Progenitor cell of endocrine pancreas (in vitro differentiated cells): ENCODE measurements at places on chromosomes 3 and 15. TPM values are rescaled to one million over a fixed set of nuclear protein-coding genes. Genes with fewer than 3 reads are reported as not detected.

DNA sequence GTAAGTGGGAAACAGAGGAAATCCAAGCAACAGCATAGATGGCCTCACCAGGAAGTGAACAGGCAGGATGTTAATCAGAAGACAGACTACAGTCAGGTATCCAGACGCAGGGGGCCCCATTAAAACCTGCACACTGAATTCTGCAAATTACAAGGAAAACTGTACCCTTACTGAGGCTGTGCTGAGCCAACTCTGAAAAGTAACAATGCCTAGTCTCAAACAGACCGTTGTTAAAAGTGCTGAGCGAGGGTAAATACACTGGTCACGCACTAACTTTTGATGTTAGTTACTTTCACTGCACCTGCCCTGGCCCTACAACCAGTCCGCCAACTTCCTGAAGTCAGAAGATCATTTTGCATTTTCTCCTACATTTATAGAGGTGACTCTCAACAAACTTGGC lies 1.0 kb downstream of the TAMM41 start:
- peaks cover 17% of the 10 kb centered on the region for H3K4me1 ChIP-seq
- H3K36me3 ChIP-seq = peaks cover 10% of the 10 kb centered on the region
- no peak for DNase-seq
- peaks cover 21% of the 10 kb centered on the region for H3K27me3 ChIP-seq
- peak overlapping the region; percentile 98 for H3K4me3 ChIP-seq
- H3K27ac ChIP-seq = peak overlapping the region; percentile 51

- no peak for DNase-seq
- H3K27ac ChIP-seq = no peak overlapping the region
- no peaks in the 10 kb centered on the region for H3K36me3 ChIP-seq
- no peak overlapping the region for H3K4me3 ChIP-seq
- H3K27me3 ChIP-seq = no peaks in the 10 kb centered on the region
Observed at GRCh38 chr3:5160321-5160720, 27.2 kb upstream of the EDEM1 start.

- peak overlapping the region; percentile 22 for H3K27ac ChIP-seq
- no peak for DNase-seq
- H3K4me3 ChIP-seq = no peak overlapping the region
- H3K4me1 ChIP-seq = peaks cover 13% of the 10 kb centered on the region
- H3K27me3 ChIP-seq = no peaks in the 10 kb centered on the region
Observed at GRCh38 chr3:5136211-5136918, 14.3 kb downstream of the ARL8B start.

- no peaks in the 10 kb centered on the region for H3K36me3 ChIP-seq
- H3K27ac ChIP-seq = no peak overlapping the region
- H3K4me1 ChIP-seq = no peaks in the 10 kb centered on the region
- peaks cover 3% of the 10 kb centered on the region for H3K27me3 ChIP-seq
- H3K4me3 ChIP-seq = no peak overlapping the region
Observed at GRCh38 chr3:109071350-109072142, 46.4 kb downstream of the MORC1 start.

- DNase-seq = no peak
- H3K27me3 ChIP-seq = no peaks in the 10 kb centered on the region
- no peaks in the 10 kb centered on the region for H3K36me3 ChIP-seq
- H3K4me3 ChIP-seq = no peak overlapping the region
- peaks cover 53% of the 10 kb centered on the region for H3K4me1 ChIP-seq
- no peak overlapping the region for H3K27ac ChIP-seq
Observed at GRCh38 chr3:194102436-194102835, 33.5 kb upstream of the HES1 start.

The ALDH1A2 gene
- 1.4 and 2.4 TPM in 2 replicates for total RNA-seq

- peaks cover 9% of the 10 kb centered on the region for H3K4me1 ChIP-seq
- H3K27ac ChIP-seq = no peak overlapping the region
- peaks cover 1% of the 10 kb centered on the region for H3K36me3 ChIP-seq
- no peaks in the 10 kb centered on the region for H3K27me3 ChIP-seq
Observed at GRCh38 chr3:28210968-28211713, 30.3 kb upstream of the CMC1 start.

The RTP3 gene
- total RNA-seq = not detected in 2 replicates

- H3K27ac ChIP-seq = peak overlapping the region; percentile 98
- peaks cover 7% of the 10 kb centered on the region for H3K36me3 ChIP-seq
- H3K4me3 ChIP-seq = peak overlapping the region; percentile 45
Observed at GRCh38 chr15:58329781-58330671, 101.8 kb upstream of the LIPC start.

GRCh38 chr3:29557186-29557585 lies 276.3 kb downstream of the RBMS3 start:
- no peak for DNase-seq
- H3K4me1 ChIP-seq = peaks cover 3% of the 10 kb centered on the region
- H3K27me3 ChIP-seq = no peaks in the 10 kb centered on the region
- no peaks in the 10 kb centered on the region for H3K36me3 ChIP-seq

The FILIP1L gene
- total RNA-seq = 19.4 and 29.6 TPM in 2 replicates

The ATP8B4 gene
- 0.95 and 0.98 TPM in 2 replicates for total RNA-seq

DNA sequence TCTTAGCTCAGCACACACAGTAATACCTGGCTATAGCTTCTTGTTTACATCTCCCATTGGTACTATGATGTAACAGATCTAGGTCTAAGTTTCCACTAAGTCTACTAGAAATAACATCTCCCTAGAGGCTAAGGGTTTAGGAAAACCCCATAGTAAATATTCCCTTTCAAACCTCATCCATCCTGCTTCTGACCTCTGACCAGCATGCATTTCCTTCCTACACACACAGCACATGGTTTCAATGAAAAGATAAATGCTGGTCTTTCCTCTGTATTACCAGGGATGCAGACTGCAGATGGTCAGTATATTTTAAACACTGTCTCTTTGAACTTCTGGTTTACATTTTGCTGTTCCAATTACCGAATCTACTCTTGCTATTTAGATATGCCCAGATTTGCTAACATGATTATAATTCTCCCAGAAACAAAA lies 96.6 kb downstream of the EFL1 start:
- H3K4me3 ChIP-seq = no peak overlapping the region
- H3K4me1 ChIP-seq = no peaks in the 10 kb centered on the region
- H3K27me3 ChIP-seq = no peaks in the 10 kb centered on the region
- peaks cover 19% of the 10 kb centered on the region for H3K36me3 ChIP-seq
- no peak overlapping the region for H3K27ac ChIP-seq

GRCh38 chr15:65917407-65917756 lies 48.1 kb downstream of the RAB11A start:
- peaks cover 4% of the 10 kb centered on the region for H3K4me1 ChIP-seq
- no peak for DNase-seq
- H3K36me3 ChIP-seq = no peaks in the 10 kb centered on the region
- H3K4me3 ChIP-seq = no peak overlapping the region
- H3K27me3 ChIP-seq = no peaks in the 10 kb centered on the region

GRCh38 chr15:69456208-69457166 lies 3.9 kb downstream of the RPLP1 start:
- DNase-seq = no peak
- H3K27ac ChIP-seq = no peak overlapping the region
- peaks cover 24% of the 10 kb centered on the region for H3K4me1 ChIP-seq
- H3K4me3 ChIP-seq = no peak overlapping the region
- H3K27me3 ChIP-seq = no peaks in the 10 kb centered on the region
- H3K36me3 ChIP-seq = peaks cover 23% of the 10 kb centered on the region

The ADGRG7 gene
- total RNA-seq = 1.3 and 1.4 TPM in 2 replicates

DNA sequence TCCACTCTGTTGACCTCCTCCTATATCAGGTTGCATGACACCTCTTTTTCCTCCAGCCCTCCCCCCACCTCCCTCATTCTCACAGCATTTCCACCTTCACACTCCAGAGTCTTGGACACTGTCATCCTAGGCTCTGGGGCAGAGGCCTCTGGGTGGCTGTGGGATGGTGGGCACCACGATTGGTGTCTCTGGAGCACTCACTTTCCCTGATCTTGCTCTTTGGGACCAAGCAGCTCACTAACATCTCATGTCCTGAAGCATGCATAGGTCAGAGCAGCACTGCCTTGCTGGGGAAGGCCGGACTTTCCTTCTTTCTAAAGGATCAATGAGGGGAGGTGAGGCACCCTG lies 14.9 kb downstream of the ZBTB47 start:
- no peak for DNase-seq
- no peaks in the 10 kb centered on the region for H3K36me3 ChIP-seq
- H3K27ac ChIP-seq = peak overlapping the region; percentile 14
- H3K4me3 ChIP-seq = no peak overlapping the region

- no peaks in the 10 kb centered on the region for H3K27me3 ChIP-seq
- DNase-seq = no peak
- H3K36me3 ChIP-seq = no peaks in the 10 kb centered on the region
- H3K27ac ChIP-seq = no peak overlapping the region
- H3K4me1 ChIP-seq = peaks cover 58% of the 10 kb centered on the region
Observed at GRCh38 chr3:99947356-99947755, 129.7 kb downstream of the CMSS1 start.

DNA sequence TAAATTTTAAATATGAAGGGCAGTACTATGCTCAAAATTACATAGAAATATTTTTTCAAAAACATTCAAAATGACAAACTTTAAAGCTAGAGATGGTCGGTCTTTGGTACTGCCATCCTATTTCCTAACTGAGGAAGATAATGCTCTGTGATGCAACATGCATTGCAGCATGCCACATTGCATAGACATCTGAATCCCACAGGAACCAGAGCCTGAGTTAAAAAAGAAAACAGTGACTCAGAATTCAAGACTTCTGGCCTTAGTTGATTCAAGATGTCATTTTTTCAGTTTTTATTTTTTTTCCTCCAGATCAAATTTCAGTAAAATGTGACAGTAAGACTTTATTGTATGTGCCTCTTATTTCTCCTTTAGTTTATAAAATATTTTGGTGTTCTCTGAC lies 33.1 kb downstream of the TP63 start:
- H3K4me3 ChIP-seq = no peak overlapping the region
- H3K27me3 ChIP-seq = no peaks in the 10 kb centered on the region
- DNase-seq = no peak
- no peaks in the 10 kb centered on the region for H3K4me1 ChIP-seq
- no peak overlapping the region for H3K27ac ChIP-seq

DNA sequence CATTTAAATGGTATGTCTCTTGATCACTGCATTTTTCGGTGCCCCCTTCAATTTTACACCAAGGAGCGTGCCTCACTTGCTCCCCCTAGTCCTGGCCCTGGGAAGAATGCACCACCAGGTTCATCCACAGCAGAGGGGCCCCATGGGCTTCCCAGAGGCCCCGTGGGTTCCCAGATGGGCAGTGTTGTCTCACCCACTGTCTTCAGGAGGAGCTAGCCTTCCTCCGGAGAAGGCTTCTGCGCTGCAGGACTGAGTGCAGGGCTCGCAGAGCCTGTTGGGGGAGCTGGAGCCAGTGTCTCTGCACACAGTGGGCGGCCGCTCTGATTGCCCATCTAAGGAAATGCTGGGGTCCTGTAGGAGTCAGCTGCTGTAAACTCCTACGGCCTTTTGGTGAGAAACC lies 45.9 kb downstream of the POLR2M start:
- no peak for DNase-seq
- H3K27ac ChIP-seq = no peak overlapping the region
- H3K4me1 ChIP-seq = no peaks in the 10 kb centered on the region
- H3K36me3 ChIP-seq = no peaks in the 10 kb centered on the region

- no peak overlapping the region for H3K4me3 ChIP-seq
- peaks cover 16% of the 10 kb centered on the region for H3K4me1 ChIP-seq
- H3K27ac ChIP-seq = no peak overlapping the region
- peaks cover 3% of the 10 kb centered on the region for H3K36me3 ChIP-seq
- H3K27me3 ChIP-seq = no peaks in the 10 kb centered on the region
Observed at GRCh38 chr3:105430455-105430854, 63.7 kb downstream of the ALCAM start.

The ZNF662 gene
- 0.40 and 0.65 TPM in 2 replicates for total RNA-seq

GRCh38 chr3:31993843-31994242 lies 12.3 kb downstream of the ZNF860 start:
- no peak overlapping the region for H3K27ac ChIP-seq
- H3K27me3 ChIP-seq = no peaks in the 10 kb centered on the region
- no peak overlapping the region for H3K4me3 ChIP-seq

DNA sequence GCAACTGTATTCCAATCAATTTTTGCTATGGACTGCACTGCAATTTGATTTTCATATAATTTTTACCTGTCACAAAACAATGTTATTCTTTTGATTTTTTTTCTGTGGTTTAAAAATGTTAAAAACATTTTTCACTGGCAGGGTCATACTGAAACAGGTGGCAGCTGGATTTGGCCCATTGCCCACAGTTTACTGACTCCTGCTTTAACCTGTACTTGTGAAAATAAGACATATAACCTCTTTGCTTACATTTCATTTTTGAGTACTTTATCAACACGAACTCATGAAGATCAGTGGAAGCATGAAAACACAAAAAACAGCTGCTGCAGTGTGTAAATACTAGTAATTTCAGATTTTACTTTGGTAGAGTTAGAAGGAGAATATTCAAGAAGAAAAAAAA lies 313.1 kb downstream of the WDR72 start:
- H3K4me3 ChIP-seq = no peak overlapping the region
- no peak for DNase-seq
- H3K4me1 ChIP-seq = peaks cover 41% of the 10 kb centered on the region
- H3K36me3 ChIP-seq = no peaks in the 10 kb centered on the region
- H3K27ac ChIP-seq = no peak overlapping the region

DNA sequence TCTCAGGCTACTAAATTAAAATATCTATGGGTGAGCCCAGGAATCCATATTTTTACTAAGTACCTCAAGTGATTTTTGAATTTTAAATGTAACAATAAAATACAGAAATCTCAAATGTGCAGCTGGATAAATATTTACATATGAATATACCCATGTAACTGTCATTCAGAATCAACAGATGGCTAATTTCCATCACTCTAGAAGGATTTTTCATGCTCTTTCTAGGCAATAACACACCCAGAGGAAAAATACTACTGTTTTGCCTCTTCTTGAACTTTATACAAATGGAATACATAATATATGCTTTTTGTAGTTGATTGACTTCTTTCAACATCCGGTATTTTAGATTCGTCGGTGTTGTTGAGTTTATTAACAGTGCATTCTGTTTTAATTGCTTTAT lies 601.3 kb upstream of the NECTIN3 start:
- DNase-seq = no peak
- no peak overlapping the region for H3K4me3 ChIP-seq
- H3K4me1 ChIP-seq = peaks cover 5% of the 10 kb centered on the region
- H3K36me3 ChIP-seq = no peaks in the 10 kb centered on the region
- no peaks in the 10 kb centered on the region for H3K27me3 ChIP-seq
- H3K27ac ChIP-seq = no peak overlapping the region

DNA sequence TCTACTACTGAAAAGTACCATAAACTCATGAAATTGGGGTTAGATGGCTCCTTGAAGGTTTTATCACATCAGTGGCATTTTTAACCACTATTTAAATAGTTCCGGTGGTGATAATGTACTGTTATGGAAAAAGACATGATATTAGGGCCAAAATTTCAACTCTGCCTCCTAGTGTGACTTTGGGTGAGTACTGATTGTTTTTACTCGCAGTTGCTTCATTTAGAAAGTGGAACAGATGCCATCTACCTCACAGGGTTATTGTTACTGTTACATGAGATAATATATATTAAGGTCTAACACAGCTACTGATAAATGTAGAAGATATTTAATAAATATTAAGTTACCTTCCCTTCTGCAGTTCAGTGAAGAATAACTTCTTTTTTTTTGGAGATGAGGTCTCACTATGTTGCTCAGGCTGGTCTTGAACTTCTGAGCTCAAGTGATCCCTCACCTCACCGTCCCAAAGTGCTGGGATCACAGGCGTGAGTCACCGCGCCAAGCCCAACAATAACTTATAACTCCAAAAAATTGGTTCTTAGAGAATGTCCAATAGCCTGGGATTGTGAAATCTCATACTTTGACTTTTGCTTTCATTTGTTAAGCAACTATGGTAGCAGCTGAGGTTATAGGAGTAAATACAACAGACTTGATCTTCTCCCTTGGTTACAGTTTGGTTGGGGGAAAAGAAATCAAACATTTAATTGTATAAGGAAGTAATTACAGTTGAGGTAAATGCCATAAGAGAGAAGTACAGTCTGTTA lies 48.3 kb downstream of the MEF2A start:
- no peak overlapping the region for H3K4me3 ChIP-seq
- no peak for DNase-seq
- peaks cover 3% of the 10 kb centered on the region for H3K36me3 ChIP-seq
- no peaks in the 10 kb centered on the region for H3K27me3 ChIP-seq
- peaks cover 35% of the 10 kb centered on the region for H3K4me1 ChIP-seq
- H3K27ac ChIP-seq = peak overlapping the region; percentile 38
